ENCODE measurements at places on chromosomes 13 and 19.

GRCh38 chr13:111383591-111384440 lies 63.4 kb downstream of the TEX29 start:
- no peak for DNase-seq

DNA sequence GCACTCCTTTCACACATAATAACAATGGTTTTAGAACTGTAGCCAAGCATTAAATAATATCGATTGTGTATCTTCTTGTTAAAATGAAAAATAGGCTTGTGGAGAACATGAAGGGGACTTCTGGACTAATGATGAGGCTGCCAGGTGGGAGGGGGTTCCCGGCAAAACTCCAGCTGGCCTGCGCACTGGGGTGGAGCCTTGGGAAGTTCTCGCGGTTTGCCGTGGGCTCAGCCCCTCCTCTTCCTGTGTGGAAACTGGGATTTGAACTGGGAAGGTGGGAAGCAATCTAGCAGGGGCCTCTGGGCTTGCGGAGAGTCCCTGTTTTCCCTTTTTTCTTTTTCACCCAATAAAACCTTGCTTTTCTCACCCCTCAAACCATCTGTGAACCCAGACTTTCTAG lies 113.7 kb upstream of the SLITRK1 start:
- no peak for DNase-seq

DNA sequence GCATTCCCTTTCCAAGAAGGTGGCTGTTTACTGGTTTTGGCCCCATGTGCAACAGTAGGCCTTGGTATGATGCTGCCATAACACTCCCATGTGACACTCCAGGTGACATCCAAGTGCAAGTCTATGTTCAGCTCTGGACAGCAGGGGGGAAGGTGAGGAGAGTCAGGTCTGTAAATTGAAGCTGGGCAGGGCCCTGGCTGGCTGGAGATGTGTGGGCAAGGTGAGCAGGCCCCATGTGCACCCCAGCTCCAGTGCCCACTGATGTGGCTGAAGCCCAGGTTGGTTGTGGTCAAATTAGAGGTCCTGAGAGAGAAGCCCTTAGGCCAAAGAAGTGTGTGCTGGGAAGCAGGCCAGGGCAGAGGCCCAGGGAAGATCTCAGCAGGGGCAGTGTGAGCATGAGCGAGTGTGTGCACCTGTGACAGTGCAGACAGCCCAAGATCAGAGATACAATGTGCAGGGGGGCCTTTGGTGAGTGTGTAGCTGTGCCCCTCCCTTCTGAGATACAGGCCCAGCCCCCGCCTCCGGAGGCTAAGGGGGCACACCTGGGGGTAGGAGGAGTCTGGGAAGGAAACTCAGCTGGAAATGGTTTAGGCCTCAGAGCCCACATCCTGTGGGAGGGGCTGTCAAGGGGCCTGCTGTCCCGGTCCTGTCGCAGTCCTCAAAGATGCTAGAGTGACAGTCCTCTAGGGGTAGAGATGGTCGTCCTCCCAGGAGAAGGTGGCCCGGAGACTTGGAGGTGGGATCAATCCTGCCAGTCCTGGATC lies 18.6 kb downstream of the DEDD2 start:
- peak; percentile 64 for DNase-seq

GRCh38 chr13:113483504-113484293 lies 6.8 kb downstream of the DCUN1D2 start:
- no peak for DNase-seq

- no peak for DNase-seq
Observed at GRCh38 chr13:42215578-42216421, 56.2 kb upstream of the AKAP11 start.

- DNase-seq, result no peak
Observed at GRCh38 chr13:44352202-44352601, 21.4 kb upstream of the SERP2 start.

DNA sequence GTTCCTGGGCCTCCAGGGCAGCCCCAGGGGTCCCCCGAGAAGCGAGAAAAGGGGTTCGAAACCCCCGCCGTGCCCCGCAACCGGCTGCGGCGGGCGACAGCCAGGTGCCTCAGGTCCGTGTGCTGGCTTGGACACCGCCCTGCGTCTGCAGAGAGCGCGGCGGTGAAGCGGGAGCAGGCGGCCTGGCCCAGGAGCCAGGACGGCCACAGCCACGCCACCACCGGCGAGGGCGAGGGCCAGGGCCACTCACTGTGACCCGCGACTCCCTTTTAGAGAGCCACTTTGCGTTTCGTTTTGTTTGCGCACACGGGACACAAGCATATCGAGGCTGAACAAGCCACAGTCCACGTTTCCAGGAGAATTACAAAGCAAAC lies 110.4 kb downstream of the CRYL1 start:
- DNase-seq, result no peak

DNA sequence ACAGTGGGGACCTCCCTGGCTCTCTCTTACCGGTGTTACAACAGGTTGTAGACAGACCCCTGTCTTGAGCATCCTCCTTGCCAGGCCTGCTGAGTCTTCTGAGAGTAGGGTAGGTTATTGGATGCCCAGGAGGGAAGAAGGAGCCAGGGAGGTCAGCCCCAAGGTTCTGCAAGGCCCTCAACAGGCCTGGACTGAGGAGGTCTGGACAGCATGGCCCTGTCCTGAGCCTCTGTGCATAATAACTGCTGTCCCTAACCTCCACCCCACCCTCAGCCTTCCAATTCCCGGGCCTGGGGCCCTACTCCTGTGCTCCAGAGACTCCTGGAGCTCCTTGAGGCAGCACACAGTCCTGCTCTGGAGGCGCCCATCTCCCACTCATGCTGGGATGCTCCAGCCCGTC lies 336 bp downstream of the CD22 start:
- no peak for DNase-seq

DNA sequence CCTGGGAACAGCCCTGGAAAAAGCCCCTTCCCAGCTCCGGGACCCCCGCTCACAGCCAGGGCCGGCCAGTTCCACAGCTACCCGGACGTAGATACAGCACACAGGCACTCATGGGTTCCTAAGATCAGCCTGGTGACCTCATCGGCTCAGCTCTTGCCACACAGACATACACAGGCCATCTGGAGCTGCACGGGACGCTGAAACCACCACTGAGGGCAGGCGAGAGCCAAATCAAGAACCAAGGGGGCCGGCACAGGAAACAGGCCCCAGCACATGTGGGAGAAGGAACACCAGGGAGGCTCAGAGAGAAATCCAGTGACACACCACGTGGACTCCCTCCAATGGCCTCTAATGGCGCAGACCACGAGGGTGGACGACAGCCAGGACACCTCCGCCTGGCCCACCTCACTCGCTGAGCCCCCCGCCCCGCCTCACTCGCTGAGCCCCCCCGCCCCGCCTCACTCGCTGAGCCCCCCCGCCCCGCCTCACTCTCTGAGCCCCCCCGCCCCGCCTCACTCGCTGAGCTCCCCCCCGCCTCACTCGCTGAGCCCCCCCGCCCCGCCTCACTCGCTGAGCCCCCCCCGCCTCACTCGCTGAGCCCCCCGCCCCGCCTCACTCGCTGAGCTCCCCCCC lies 69.7 kb upstream of the C13orf46 start:
- no peak for DNase-seq

DNA sequence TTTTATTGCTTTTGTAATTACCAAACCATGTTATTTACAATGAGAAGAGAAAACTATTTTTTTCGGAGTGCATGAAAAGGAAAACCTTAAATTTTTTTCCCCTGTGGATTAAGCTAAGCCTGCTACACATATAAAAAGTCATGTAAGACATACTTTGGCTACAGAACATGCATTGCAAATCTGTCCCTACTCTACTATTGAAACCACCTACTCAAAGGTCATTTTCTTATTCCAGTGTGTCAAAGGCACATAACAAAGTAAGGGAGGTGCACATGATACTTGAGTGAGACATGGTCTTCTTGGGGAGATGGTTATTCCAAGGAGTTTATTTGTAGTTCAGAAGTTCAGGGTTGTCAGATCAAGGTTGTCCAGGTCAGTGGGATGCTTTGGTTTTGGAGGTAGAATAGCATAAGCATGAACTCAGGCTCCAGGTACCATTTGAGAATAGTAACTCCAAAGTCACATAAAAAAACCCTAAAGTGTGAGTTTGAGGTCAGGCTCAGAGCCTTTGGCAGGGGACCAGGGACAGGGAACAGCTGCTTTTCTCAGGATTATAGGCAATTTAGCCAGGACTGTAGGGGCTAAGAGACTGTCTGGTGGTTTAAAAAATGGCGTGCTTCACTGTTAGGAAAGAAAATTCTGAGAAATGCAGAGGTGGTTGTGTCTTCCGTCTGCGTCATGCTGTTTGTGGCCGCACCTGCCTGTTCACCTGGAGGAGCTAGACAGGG lies 15.4 kb downstream of the FARP1 start:
- DNase-seq, result no peak

DNA sequence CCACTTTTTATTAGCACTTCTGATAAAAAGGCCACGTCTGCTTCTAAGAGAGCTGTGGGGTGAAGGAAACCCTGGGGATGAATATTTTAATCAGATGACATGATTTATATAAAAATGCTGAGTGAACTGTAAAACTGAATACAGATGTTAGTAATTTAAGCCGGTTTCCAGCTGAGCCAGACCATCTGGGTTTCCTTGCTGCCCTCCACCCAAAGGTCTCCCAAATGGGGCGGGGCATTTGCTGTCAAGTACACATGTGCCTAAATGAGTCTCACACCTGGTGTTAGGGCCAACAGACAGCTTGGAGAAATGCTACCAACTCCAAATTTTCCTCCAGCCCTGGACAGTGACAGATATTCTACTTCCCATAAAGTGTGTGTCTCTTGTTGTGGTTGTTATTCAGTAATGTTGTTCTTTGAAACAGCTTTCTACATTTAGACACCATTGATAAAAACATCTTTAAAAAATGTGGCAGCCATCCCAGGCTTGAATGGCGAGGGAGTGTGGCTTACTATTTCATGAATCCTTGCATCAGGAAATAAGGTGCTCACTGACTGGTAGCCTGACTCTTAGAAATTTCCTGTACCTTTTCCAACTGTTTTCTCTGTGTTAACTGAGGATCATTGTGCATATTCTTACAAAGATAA lies 350.4 kb downstream of the MTUS2 start:
- no peak for DNase-seq

DNA sequence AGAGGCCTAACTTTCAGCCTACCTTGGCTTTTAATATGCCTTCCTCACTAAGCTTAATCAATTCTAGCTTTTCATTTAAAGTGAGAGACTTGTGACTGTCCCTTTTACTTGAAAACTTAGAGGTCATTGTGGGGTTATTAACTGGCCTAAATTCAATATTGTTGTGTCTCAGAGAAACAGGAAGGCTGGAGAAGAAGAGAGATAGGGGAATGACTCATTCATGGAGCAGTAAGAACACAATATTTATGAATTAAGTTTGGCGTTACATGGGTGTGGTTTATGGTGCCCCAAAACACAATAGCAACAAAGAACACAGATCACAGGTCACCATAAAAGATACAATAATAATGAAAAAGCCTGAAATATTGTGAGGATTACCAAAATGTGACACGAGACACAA lies 612.1 kb downstream of the TBC1D4 start:
- no peak for DNase-seq

GRCh38 chr13:34654203-34654602 lies 287.9 kb upstream of the NBEA start:
- no peak for DNase-seq

- no peak for DNase-seq
Observed at GRCh38 chr13:19597523-19597922, 35.9 kb upstream of the MPHOSPH8 start.

DNA sequence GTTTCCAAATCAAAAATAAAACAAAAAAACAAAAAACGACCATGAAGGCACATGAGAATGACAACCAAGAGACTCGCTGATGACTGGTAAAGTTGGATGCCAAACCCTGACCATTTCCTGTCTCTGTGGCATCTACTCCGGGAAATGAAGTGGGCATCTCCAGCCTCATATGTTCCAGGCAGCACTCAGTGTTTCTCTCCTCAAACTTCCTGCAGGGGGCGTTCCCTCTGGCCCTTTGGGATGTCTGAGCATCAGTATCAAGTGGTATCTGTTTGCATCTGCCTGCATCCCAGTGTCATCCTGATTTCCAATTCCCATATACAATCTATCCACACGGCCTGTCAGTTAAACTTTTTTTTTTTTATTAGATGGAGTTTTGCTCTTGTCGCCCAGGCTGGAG lies 9.8 kb upstream of the SIGLEC12 start:
- DNase-seq, result no peak

GRCh38 chr19:49615861-49616260 lies 24.1 kb downstream of the RRAS start:
- DNase-seq, result no peak

DNA sequence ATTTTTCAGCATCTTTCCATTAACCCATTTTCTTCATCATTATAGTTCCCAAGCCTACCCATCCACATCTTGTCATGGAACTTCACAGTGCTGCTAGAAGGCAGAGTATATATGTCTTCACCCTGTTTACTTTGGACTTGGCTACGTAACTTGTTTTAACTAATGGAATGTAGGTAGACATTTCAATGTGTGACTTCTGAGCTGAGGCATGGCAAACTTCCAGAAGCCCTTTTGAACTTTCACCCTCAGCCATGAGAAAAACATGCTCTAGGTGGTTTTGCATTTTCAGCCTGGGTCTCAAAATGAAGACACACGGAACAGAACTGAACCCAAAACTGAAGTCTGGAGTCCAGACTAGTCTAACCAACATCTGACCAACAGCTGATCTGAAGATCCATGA lies 3.2 kb downstream of the TEX30 start:
- no peak for DNase-seq

- DNase-seq, result no peak
Observed at GRCh38 chr13:33110713-33111413, 94.6 kb downstream of the KL start.

DNA sequence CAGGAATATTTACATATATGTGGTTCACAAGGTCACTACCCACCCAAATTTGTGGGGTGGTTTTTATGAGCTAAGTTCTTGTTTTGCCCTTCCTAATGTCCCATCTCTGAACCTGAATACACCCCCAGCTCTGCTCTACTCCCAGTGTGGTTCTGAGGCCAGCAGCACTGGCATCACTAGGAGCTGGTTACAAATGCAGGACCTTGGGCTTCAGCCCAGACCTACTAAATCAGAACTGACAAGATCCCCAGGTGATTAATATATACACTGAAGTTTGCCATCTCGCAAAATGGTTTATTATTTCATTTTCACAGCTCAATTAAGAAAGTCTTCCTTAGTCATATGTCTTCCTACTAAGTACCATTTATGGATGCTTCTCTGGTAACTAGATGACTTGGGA lies 67.9 kb downstream of the FOXO1 start:
- DNase-seq, result no peak

- no peak for DNase-seq
Observed at GRCh38 chr13:35160896-35161295, 218.8 kb downstream of the NBEA start.

GRCh38 chr13:46332772-46333171 lies 54.3 kb downstream of the RUBCNL start:
- no peak for DNase-seq

GRCh38 chr13:32883474-32883873 lies 132.7 kb upstream of the KL start:
- DNase-seq, result no peak

DNA sequence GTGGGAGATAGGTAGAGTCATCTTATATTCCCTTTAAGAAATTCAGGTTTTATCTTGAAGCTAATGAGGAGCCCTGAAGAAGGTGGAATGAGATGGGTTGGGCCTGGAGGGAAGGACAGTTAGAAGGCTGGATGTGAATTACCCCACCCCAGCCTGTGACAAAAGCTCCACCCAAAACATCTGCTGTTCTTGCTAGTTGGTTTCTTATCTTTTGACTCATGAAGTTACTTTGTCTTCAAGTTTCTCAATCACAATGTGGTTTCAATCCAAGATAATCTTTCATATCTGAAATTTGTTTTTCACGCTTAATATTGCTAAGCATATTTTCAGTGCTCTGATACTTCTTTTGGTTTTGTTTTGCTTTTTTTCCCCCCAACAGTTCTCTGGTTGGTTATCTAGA lies 38.3 kb upstream of the HMGB1 start:
- peak; percentile 47 for DNase-seq
